ENCODE measurements at places on chromosomes 7 and 10. TPM values are rescaled to one million over a fixed set of nuclear protein-coding genes. Genes with fewer than 3 reads are reported as not detected.

GRCh38 chr7:134477954-134478353 is 19.1 kb upstream of the AKR1B1 start:
- no peak overlapping the region for H3K4me3 ChIP-seq
- no peak for DNase-seq
- no peaks in the 10 kb centered on the region for H3K27me3 ChIP-seq

DNA sequence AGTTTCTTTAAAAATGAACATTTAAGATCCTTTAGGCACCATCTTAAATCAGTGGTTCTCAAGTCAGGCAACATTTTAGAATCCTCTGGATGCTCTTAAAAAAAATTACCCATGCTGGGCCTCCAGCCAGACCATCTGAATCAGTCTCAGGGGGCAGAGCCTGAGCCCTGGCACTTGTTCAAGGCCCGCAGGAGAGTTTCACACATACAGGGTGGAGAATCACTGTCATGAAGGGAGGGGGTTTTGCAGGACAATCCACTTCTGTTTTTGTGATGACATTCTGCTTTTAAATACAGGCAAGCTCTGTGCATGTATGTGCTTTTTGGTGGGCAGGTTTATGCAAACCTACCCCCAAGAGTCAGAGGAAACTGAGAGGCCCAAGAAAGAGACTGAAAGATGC is 268.6 kb downstream of the SEC23IP start:
- H3K4me3 ChIP-seq: no peak overlapping the region
- no peaks in the 10 kb centered on the region for H3K36me3 ChIP-seq
- no peak for DNase-seq
- H3K27me3 ChIP-seq: no peaks in the 10 kb centered on the region

The FEZF1 gene
- polyA plus RNA-seq: not detected

The CLRN3 gene
- 0.18 TPM for polyA plus RNA-seq

The HOXA3 gene
- 36.9 TPM for polyA plus RNA-seq

- H3K27ac ChIP-seq: no peak overlapping the region
- H3K4me1 ChIP-seq: no peaks in the 10 kb centered on the region
- H3K36me3 ChIP-seq: no peaks in the 10 kb centered on the region
- H3K27me3 ChIP-seq: no peaks in the 10 kb centered on the region
- no peak overlapping the region for H3K4me3 ChIP-seq
These were observed 145.6 kb downstream of the DOCK4 start for GRCh38 chr7:112060625-112061024.

The GPR146 gene
- 3.2 TPM for polyA plus RNA-seq

DNA sequence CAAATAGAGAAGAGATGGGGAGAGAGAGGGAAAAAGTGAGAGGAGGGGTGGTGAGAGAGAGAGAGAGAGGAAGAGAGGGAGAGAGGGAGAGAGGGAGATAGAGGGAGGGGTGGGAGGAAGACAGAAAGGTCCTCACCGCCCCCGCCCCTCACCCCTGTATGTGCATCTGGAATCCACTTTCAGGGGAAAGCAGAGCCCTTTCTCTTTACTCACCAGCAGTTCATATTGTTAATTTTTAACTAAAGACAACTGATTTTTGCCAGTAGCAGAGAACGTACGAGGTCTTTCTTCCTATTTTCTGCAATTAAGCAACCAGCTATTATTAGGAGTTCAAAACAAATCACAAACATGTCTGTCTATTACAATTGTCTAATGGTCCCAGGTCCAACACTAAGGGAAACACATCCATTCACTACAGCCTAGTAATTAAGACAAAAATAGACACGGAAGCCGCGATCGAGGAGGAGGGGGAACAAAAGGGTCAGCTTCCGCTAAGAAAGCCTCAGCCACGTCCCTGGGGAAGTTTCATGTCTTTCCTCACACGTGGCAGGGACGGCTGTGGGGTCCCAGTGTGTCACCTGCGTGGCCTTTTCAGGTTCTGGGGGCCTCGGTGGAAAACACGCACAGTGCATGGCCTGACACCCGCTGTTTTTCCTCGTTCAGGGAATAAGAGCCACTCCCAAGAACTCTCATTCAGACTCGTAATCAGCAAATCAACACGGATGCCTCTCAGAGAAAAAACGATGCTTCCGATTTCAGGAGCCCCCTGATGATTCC is 572.0 kb downstream of the PTPRN2 start:
- peak; percentile 72 for DNase-seq
- H3K27ac ChIP-seq: peak overlapping the region; percentile 3
- H3K4me1 ChIP-seq: peaks cover 48% of the 10 kb centered on the region
- H3K36me3 ChIP-seq: peaks cover 6% of the 10 kb centered on the region
- no peaks in the 10 kb centered on the region for H3K27me3 ChIP-seq

The DOCK4 gene
- 61.6 TPM for polyA plus RNA-seq

DNA sequence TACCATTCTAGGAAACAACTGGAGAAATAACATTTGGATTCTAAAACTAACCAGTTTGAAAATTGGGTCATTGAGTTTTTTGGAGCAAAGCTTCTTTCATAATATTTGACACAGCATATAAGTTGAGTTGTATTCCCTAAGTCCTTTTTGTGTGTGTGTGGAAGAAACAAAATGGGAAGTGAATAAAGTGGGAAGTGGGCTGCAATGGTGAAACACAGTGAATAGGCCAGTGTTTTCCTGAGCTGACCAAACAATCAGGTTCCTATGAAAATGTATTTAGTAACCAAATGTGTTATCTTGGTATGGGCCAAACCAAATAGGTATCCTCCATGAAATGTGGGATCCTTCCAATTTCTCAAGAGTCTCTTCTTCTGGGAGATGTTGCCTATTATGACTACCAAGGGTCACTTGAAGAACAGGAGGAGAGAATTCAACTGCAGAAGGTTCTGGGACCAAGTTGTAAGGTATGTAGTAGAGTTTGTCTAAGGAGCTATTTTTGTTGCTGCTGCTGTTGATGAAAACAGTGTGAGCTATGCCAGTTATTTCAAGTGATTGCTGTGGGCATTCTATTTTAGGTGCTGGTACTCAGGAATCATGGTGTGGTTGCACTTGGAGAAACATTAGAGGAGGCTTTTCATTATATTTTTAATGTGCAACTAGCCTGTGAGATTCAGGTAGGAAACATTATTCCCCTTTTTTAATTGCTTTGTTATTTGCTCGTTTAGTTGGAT is 88.3 kb upstream of the MXI1 start:
- H3K27me3 ChIP-seq: no peaks in the 10 kb centered on the region
- peaks cover 19% of the 10 kb centered on the region for H3K36me3 ChIP-seq

The ADRA2A gene
- polyA plus RNA-seq: 16.8 TPM

The PPP1R17 gene
- polyA plus RNA-seq: 2.7 TPM

- H3K36me3 ChIP-seq: no peaks in the 10 kb centered on the region
- H3K4me1 ChIP-seq: peaks cover 4% of the 10 kb centered on the region
- H3K27me3 ChIP-seq: no peaks in the 10 kb centered on the region
- DNase-seq: no peak
- H3K27ac ChIP-seq: no peak overlapping the region
- H3K4me3 ChIP-seq: no peak overlapping the region
These were observed 5.6 kb upstream of the CNPY1 start for GRCh38 chr7:155551785-155552611.

DNA sequence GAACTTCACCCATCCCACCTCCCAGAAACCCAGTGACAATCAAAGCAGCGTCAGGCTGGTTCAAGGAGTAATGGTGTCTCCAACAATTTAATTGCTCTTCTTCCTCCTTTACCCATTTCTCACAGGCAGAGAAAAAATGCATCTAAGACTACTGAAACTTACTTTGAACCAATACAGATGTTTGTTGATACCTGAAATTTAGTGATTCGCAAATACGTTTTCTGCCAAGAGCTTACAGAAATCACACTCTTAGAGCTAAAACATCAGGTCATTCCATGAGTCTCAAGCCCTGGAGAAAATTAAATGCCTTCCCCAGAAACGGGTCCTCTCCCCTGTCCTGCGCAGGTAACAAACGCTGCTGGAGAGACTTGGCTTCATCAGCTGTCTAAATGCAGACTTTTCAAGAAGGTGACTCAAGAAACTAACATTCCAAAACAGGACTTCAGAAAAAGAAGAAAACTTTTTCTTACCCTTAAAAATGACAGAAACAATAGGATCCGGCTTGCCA is 443 bp downstream of the MYOF start:
- peak overlapping the region; percentile 73 for H3K4me3 ChIP-seq
- H3K4me1 ChIP-seq: peaks cover 4% of the 10 kb centered on the region
- H3K36me3 ChIP-seq: no peaks in the 10 kb centered on the region
- peaks cover 26% of the 10 kb centered on the region for H3K27me3 ChIP-seq

DNA sequence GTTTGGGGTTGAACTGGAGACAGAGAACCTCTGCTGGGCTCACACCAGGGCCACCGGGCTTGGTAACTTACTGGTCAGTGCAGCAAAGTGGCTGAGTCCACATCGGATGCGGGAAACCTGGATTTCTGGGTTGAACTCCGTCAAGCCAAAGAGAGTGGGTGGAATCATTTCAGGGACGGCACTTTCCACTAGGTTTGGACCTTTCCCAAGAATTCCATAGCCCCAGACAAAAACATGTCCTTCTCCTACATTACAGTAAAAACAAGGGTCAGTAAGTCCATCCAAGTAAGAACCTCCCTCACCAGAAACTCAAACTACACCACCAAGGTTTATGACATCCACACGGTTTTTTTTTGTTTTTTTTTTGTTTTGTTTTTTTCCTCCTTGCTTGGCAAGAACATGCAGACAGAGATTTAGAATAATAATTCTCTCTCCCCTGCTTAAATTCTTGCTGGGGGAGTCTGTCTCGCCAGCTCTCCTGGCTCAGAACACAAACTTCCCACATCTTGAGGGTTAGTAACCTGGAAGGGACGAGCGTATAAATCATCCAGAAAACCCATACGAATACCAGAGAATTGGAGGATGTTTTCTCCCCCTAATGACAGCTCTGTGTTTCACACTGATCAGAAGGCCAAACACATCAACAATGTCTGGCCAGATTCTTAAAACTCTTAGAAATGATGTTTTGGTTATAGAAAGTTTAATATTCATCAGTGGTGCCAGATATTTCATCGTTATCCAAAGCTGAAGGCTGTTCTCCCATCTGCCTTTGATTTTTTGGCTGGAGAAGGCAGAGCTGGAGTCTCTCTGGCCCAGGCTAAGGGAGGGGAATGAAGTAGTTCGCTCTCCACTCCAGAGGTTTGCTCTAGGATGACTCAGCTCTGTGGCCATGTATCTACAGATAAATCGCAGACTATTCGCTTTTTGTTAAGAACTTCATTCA is 17.5 kb downstream of the RCC1L start:
- H3K4me3 ChIP-seq: no peak overlapping the region
- H3K36me3 ChIP-seq: peaks cover 85% of the 10 kb centered on the region
- peaks cover 10% of the 10 kb centered on the region for H3K4me1 ChIP-seq
- H3K27ac ChIP-seq: peak overlapping the region; percentile 52
- H3K27me3 ChIP-seq: no peaks in the 10 kb centered on the region

- no peaks in the 10 kb centered on the region for H3K4me1 ChIP-seq
- no peak overlapping the region for H3K4me3 ChIP-seq
- no peaks in the 10 kb centered on the region for H3K36me3 ChIP-seq
- H3K27me3 ChIP-seq: no peaks in the 10 kb centered on the region
These were observed 121.4 kb downstream of the RNF133 start for GRCh38 chr7:122577449-122578003.

- DNase-seq: no peak
- peaks cover 13% of the 10 kb centered on the region for H3K4me1 ChIP-seq
- H3K4me3 ChIP-seq: no peak overlapping the region
- no peak overlapping the region for H3K27ac ChIP-seq
These were observed 31.6 kb upstream of the KNDC1 start for GRCh38 chr10:133128126-133129070.

Data from spinal cord (tissue), 10 donors.